Nephron progenitor cell (in vitro differentiated cells): ENCODE measurements at places on chromosomes 11 and 22.

DNA sequence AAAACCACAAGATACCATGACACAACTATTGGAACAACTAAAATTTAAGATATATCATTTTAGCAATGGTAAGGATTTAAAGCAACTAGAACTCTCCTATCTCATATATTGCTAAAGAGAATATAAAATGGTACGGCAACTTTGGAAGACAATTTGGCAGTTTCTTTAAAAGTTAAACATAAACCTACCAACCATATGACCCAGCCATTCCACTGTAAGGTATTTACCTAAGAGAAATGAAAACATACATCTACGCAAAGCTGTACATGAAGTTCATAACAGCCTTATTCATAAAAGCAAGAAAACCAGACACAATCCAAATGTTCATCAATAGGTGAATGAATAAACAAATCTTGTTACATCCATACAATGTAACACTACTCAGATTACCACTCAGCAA is 31.3 kb downstream of the SIK3 start:
- no peaks in the 10 kb centered on the region for H3K27me3 ChIP-seq
- H3K4me1 ChIP-seq, result peaks cover 41% of the 10 kb centered on the region
- H3K4me3 ChIP-seq, result no peak overlapping the region
- H3K36me3 ChIP-seq, result peaks cover 17% of the 10 kb centered on the region

- H3K27me3 ChIP-seq, result peaks cover 3% of the 10 kb centered on the region
- H3K27ac ChIP-seq, result peak overlapping the region; percentile 66
- DNase-seq, result no peak
- H3K4me1 ChIP-seq, result peaks cover 5% of the 10 kb centered on the region
- no peak overlapping the region for H3K4me3 ChIP-seq
- peaks cover 8% of the 10 kb centered on the region for H3K36me3 ChIP-seq
Measured at GRCh38 chr11:69057801-69058200, 9.1 kb downstream of the TPCN2 start.

DNA sequence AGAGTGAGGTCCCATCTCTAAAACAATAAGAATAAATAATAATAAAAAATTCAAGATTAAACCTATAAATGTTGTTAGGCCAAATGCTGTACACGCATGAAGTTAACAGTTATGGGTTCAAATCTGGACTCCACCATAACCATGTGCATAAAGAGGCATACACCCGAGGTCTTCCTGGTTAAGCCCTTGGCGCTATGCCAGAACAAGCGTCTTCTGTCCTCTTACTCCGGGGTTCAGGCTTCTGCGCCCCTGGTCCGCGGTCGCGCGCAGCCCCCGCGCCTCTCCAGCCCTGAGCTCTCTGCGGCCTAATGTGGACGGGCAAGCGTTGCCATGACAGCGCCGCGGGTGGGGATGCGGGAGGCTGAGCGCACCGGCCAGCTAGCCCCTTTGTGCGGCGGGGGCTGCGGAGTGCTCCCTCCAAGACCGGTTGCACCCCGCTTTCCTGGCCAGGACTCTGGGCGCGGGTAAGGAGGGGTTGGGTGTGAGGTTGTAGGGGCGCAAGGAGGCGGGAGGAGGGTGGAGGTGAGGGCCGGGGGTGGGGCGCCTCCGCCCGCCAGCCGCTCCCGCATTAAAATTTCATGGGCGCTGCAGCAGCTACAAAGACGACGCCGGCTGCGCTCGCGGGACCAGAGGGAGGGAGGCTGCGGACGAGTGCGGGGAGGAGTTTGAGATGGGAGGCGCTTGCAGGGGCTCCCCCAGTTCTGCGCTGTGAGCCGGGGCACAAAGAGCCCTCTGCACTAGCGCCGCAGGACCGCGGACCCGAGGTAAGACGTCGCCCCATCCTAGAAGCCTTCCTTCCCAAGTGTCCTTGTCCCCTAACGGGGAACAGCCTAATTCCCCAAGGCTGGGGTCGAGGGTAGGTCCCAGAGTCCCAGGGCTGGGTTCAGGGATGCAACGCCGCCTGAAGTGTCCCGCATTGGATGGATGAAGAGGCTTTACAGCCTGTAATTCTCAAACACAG is at the start of gene MIAT:
MIAT (plus strand) TSS at position 698 of the 961 bp plus-strand sequence.
- peaks cover 22% of the 10 kb centered on the region for H3K4me1 ChIP-seq
- H3K27ac ChIP-seq, result no peak within 1 kb of the TSS
- no peaks in the 10 kb centered on the region for H3K36me3 ChIP-seq
- DNase-seq, result peak; percentile 73
- H3K27me3 ChIP-seq, result peaks cover 72% of the 10 kb centered on the region

- no peak overlapping the region for H3K27ac ChIP-seq
- H3K4me1 ChIP-seq, result peaks cover 47% of the 10 kb centered on the region
- DNase-seq, result no peak
- peaks cover 2% of the 10 kb centered on the region for H3K36me3 ChIP-seq
Measured at GRCh38 chr22:44047891-44048301, 23.8 kb downstream of the PARVB start.

GRCh38 chr11:43968719-43969118 is 26.3 kb downstream of the C11orf96 start:
- H3K27ac ChIP-seq, result no peak overlapping the region
- no peak overlapping the region for H3K4me3 ChIP-seq
- H3K36me3 ChIP-seq, result peaks cover 10% of the 10 kb centered on the region
- peaks cover 19% of the 10 kb centered on the region for H3K4me1 ChIP-seq
- DNase-seq, result no peak

DNA sequence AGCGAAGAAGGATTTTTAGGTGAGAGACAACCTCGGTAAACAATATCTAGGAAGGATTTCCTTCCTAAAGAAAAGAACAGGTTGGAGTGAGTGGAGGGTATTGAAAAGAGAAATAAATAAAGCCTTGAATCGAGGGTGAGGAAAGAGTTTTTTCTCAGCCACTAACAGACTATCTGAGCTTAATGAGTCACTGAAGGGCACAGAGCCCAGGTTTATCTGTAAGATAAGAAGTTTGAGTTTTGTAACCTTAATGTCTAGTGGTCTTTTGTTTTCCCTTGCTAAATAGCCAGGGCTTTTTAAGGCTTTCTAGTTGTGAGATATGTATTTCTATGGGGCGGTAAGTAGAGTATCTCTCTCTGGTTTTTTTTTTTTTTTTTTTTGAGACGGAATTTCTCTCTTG is 394.5 kb upstream of the KIRREL3 start:
- peaks cover 10% of the 10 kb centered on the region for H3K36me3 ChIP-seq
- H3K27ac ChIP-seq, result no peak overlapping the region
- H3K4me1 ChIP-seq, result peaks cover 22% of the 10 kb centered on the region
- H3K27me3 ChIP-seq, result peaks cover 7% of the 10 kb centered on the region
- no peak overlapping the region for H3K4me3 ChIP-seq

DNA sequence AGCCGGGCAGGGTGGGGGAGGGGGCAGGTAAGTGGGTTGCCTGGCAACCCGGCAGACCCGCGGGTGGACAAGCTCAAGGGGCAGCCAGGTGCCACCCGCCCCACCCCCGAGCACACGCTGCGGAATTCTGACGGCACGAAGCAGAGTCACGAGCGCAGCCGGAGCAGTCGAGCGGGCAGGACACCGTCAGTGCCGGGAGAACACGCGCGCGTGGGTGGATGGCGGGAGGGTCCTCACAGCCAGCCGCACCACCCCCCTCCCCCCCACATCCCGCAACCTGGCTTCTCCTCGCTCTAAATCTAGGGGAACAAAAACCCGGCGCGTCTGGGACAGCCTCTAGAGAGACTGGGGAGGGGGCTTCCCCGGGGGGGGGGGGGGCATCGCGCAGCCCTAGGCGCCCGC is 133.1 kb upstream of the HSD17B12 start:
- H3K27ac ChIP-seq, result no peak overlapping the region
- H3K4me3 ChIP-seq, result peak overlapping the region; percentile 71
- H3K27me3 ChIP-seq, result peaks cover 73% of the 10 kb centered on the region
- peak; percentile 40 for DNase-seq

DNA sequence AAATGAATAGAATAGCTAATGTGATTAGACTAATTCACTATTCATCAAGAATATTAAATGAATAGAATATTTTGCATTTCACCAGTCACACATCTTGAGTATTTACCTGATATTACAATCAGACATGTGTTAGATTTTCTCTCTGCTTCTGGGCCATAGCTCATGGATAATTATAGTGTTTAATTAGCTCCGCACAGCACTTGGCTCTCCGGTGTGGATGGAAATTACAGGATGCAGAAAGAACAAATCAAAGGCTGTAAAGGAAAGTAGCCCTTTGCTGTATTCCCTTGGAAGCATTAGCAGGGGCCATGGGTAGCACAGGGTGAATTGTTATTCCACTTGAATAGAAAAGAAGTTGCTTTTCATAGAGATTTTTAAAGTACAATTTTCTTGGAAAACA is 320.3 kb upstream of the SORL1-AS1 start:
- no peaks in the 10 kb centered on the region for H3K36me3 ChIP-seq
- no peak overlapping the region for H3K4me3 ChIP-seq
- peaks cover 6% of the 10 kb centered on the region for H3K27me3 ChIP-seq
- no peak for DNase-seq

GRCh38 chr11:127679816-127680545 is 679.4 kb upstream of the KIRREL3 start:
- H3K4me3 ChIP-seq, result no peak overlapping the region
- no peak for DNase-seq
- no peak overlapping the region for H3K27ac ChIP-seq

DNA sequence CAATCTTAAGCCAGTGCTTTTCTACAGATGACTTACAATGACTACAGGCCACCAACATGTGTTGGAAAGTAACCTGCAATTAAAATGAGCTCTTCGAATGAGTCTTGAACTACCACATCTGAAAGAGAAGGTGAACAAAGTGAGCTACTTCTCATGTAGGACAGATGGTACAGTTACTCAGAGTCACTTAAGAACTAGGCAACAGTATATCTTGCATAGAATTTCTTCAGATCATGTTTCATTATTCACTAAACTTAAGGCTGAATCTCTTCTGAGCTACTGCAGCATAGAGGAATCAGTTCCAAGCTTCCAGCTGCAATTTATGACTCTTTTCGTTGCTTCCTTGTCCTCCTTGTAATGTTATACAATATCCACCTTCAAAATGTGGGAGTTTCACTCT is 270.9 kb downstream of the TTC28 start:
- peaks cover 39% of the 10 kb centered on the region for H3K36me3 ChIP-seq
- H3K4me3 ChIP-seq, result no peak overlapping the region
- peak overlapping the region; percentile 85 for H3K27ac ChIP-seq
- DNase-seq, result no peak

DNA sequence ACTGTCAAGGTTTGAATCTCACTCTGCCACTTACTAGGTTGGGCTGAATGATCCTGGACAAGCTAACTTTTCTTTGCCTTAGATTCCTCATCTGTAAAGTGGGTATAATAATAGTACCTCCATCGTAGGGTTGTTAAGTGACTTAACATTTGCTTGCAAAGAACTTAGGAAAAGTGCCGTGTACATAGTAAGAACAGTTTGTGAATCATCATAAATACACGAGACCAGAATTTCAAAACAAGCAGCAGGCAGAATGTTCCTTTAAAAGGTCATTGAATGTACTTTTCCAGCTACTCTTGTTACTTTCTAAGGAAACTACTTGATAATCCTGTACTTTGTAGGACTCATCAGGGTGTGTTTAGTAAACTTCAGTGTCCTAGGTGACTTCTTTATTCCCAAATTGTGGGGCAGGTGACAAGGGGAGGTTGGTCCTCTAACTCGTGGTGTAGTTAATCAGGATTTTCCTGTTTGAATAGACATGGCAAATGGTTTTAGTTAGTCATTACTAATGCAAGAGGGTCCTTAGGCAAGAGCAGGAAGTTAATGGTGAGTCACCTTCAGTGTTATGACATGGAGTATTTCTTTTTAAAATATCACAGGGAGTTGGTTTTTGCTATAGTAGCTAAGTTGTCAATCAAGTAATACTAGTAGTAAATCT is 67.9 kb downstream of the YAP1 start:
- no peak for DNase-seq
- H3K27ac ChIP-seq, result peak overlapping the region; percentile 40
- H3K36me3 ChIP-seq, result peaks cover 97% of the 10 kb centered on the region
- no peak overlapping the region for H3K4me3 ChIP-seq
- H3K4me1 ChIP-seq, result peaks cover 3% of the 10 kb centered on the region

DNA sequence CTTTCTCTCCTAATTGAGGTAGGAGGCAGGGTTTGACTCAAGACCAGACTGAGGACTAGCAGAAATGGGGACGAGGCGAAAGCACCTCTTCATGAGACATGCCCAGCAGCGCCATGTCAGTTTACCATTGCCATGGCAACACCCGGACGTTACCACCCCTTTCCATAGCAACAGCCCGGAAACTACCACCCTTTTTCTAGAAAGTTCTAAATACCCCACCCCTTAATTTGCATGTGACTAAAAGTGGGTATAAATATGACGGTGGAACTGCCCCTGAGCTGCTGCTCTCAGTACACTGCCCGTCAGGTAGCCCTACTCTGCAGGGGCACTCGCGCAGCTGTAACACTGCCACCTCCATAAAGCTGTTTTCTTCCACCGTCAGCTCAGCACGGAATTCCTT is 5.9 kb upstream of the RAC2 start:
- peaks cover 26% of the 10 kb centered on the region for H3K27me3 ChIP-seq
- H3K4me3 ChIP-seq, result no peak overlapping the region
- H3K27ac ChIP-seq, result no peak overlapping the region
- no peak for DNase-seq
- no peaks in the 10 kb centered on the region for H3K36me3 ChIP-seq
- peaks cover 5% of the 10 kb centered on the region for H3K4me1 ChIP-seq

- H3K36me3 ChIP-seq, result no peaks in the 10 kb centered on the region
- H3K27me3 ChIP-seq, result peaks cover 61% of the 10 kb centered on the region
- H3K4me1 ChIP-seq, result peaks cover 38% of the 10 kb centered on the region
- no peak overlapping the region for H3K27ac ChIP-seq
Measured at GRCh38 chr11:34243600-34244464, 114.0 kb downstream of the ABTB2 start.

GRCh38 chr11:83793310-83793709 is 507.1 kb upstream of the CCDC90B start:
- no peak overlapping the region for H3K27ac ChIP-seq
- no peak overlapping the region for H3K4me3 ChIP-seq
- H3K27me3 ChIP-seq, result no peaks in the 10 kb centered on the region
- no peaks in the 10 kb centered on the region for H3K36me3 ChIP-seq
- no peaks in the 10 kb centered on the region for H3K4me1 ChIP-seq

DNA sequence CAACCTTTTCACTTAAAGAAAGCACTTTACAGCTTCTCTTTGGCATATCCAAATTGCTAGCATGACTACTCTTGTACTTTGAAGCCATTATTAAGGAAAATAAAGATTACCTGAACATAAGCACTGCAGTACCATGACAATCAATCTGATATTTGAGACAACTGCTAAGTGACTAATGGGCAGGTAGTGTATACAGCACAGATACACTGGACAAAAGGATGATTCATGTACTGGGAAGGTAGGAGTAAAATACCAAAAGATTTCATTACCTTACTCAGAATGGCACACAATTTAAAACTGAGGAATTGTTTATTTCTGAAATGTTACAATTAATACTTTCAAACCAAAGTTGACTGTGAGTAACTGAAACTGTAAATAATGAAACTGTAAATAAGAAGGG is 1054.3 kb upstream of the TENM4 start:
- no peak for DNase-seq
- H3K27me3 ChIP-seq, result peaks cover 9% of the 10 kb centered on the region
- H3K27ac ChIP-seq, result no peak overlapping the region
- H3K36me3 ChIP-seq, result peaks cover 7% of the 10 kb centered on the region

GRCh38 chr22:23533771-23534191 is 46.3 kb downstream of the IGLL1 start:
- H3K4me1 ChIP-seq, result peaks cover 75% of the 10 kb centered on the region
- peak overlapping the region; percentile 99 for H3K27ac ChIP-seq
- no peak for DNase-seq
- H3K27me3 ChIP-seq, result peaks cover 5% of the 10 kb centered on the region
- peak overlapping the region; percentile 58 for H3K4me3 ChIP-seq
